Stimulated activated naive CD8-positive, alpha-beta T cell treated with anti-CD3 and anti-CD28 coated beads, Interleukin-15, amount 100 ng/mL, for 72 hours (primary cell): ENCODE measurements at places on chromosomes 3 and 15.

- no peak for DNase-seq
These were observed 68.0 kb downstream of the TFG start for GRCh38 chr3:100777271-100777670.

DNA sequence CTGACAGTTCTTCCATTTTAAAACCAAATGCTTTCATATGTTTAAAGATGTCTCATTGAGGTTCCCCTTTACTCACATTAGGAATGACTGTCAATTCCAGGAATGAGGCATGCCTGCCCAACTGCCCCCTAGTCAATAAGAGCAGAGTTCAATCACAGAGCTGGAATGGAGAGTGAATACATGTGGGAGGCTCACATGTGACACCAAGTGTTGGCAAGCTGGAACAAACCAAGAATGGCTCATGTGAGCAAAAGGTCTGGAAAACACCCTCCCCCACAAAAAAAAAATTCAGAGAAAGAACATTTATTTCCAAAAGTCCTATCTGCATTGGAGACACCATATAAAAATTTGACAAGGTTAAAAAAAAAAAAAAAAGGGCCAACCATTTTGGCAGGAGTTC is 3.7 kb downstream of the PBRM1 start:
- DNase-seq: peak; percentile 45

DNA sequence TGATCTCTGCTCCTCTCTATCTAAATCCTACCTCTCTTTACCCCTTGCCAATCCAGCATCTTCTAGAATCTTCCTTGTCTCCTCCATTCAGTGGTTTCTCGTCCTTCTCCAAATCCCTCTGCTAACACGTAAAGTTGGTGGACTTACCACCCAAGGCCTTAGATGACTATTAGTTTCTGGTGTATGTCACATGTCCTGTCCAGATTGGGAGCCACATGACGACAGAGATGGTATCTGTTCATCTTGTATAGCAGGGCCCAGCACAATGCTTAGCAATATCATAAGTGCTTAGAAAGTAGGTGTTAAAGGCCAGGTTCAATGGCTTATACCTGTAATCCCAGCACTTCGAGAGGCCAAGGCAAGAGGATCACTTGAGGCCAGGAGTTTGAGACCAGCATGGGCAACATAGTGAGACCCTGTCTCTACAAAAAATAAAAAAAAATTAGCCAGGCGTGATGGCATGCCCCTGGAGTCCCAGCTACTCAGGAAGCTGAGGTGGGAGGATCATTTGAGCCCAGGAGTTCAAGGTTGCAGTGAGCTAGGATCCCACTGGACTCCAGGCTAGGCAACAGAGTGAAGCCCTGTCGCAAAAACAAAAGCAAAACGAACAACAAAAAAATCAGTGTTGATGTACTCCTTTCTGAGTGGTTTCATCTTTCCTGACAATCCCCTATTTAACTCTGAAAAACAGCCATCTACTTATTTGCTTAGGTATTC is 81.8 kb downstream of the HMG20A start:
- no peak for DNase-seq

DNA sequence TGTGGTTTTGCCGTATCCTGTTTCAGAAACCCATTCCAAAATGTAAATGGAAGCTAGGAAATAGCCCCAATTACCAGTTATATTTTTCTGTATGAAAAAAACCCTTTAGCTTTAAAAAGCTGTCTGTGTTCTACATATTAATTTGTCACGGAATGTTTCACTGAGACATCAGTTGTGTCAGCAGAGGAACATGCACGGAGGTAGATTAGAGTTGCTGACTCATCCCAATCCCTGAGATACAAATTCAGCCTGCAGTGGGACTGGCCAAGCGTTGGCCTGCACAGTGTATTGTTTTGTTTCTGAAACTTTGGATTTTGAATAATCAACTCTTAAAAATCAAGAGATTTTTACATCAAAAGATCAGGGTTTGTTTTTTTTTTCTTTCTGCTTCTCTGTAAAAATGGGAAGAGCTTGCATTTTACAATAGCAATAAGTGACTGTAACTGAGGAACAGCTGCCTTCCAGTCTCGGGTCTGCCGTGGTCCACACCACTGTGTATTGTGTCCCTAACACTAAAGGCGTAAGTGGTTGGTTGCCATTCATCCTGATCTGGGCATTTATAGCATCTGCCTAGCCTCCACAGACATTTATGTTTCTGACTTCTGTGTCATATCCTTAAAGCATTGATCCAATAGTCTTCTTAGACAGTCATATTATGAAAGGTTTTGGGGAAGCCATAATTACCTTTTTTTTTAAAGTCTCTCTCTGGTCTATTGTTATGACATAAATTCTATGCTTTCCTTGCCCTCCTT is 218.1 kb downstream of the ADAMTSL3 start:
- DNase-seq: no peak

GRCh38 chr3:186439725-186440124 is 77.7 kb upstream of the DGKG start:
- DNase-seq: no peak

- DNase-seq: no peak
These were observed 235.3 kb upstream of the ROPN1 start for GRCh38 chr3:124227150-124227630.

- no peak for DNase-seq
These were observed 513.1 kb upstream of the CBLB start for GRCh38 chr3:106381939-106382335.

GRCh38 chr3:188339410-188340295 is 185.7 kb downstream of the LPP start:
- peak; percentile 66 for DNase-seq
